Stimulated activated effector memory CD8-positive, alpha-beta T cell treated with anti-CD3 and anti-CD28 coated beads, Interleukin-12 subunit alpha, Interleukin-12 subunit beta, amount 100 ng/mL, for 72 hours (primary cell): ENCODE measurements at places on chromosomes 4 and X.

GRCh38 chr4:89579771-89580170 lies 257.2 kb downstream of the SNCA start:
- no peak for DNase-seq

GRCh38 chr4:37641886-37642849 lies 44.0 kb downstream of the RELL1 start:
- no peak for DNase-seq

DNA sequence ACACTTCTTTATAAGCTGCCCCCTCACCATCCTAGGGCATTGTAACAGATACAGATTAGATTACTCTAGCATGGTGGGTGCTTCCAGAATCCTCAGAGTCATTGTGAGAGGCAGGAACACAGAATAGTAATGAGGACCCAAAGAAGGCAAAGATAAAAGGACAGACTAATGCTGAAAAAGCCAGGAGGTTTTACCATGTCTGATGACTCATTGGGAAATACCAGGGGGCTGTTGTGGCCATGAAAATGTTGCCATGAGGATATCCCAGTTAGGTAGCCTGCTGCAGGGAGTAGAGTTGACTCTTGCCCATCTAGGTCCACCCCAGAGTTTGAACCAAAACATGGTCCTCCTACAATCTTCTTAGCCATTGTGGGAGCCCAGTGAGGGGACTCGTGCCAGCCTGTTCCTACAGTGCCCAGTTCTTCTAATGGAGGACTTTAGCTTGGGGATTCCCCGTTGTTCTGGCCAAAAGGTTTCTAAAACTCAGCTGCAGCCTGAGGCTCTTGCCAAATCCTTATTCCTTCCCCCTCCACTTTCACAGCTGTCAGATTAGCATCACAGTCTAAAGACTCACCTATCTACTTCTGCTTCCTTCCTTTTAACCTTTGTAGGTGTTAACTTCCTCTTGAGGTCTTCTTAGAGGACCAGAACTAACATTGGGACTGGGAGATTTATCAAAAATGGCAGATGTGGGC lies 586.0 kb upstream of the AADAT start:
- no peak for DNase-seq

GRCh38 chrX:123988423-123989111 lies 27.1 kb downstream of the STAG2 start:
- DNase-seq: no peak

DNA sequence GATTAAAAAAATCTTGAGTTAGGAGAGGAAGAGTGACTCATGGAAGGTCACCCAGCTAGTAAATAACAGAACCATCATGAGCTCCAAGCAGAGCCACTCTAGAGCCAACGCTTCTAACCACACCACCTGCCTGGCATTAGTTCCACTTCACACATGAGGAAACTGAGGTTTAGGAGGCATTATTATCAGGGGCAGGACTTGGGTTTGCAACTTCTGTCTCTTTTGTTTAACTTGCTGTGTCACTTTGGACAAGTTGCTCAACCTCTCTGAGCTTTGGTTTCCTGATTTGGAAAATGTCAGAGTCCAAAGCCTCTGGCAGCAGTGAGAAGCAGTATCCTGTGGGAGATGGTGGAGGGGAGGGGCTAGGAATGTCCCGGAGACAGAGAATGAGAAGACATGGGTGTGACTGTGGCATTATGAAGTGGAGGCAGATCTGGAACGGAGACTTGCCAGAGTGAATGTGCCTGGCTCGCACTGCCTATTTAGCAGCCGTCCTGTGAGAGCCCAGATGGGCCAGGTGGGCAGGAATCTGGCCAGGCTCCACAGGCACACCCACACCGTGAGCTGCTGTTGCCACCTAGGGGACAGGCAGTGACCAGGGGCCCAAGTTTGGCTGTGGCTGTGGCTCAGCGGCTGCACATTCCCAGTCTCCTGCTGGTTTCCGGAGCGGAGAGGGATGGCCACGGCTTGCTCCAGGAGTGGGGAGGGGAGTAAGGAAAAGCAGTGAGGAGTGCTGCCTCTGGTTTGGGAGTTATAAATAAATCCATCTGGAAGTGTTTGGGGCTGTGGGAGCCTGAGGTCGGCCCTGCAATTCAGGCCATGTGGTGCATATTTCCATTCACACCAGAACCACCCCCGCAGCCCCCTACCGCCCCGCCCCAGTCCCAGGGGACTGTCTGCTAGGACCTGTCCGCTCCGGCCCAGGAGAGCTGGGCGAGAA lies 93.4 kb downstream of the NHSL2 start:
- no peak for DNase-seq
